SK-N-DZ (cell line): ENCODE measurements at places on chromosomes 13 and 19.

GRCh38 chr13:45989607-45990006 lies 62.9 kb downstream of the ZC3H13 start:
- no peak for DNase-seq

DNA sequence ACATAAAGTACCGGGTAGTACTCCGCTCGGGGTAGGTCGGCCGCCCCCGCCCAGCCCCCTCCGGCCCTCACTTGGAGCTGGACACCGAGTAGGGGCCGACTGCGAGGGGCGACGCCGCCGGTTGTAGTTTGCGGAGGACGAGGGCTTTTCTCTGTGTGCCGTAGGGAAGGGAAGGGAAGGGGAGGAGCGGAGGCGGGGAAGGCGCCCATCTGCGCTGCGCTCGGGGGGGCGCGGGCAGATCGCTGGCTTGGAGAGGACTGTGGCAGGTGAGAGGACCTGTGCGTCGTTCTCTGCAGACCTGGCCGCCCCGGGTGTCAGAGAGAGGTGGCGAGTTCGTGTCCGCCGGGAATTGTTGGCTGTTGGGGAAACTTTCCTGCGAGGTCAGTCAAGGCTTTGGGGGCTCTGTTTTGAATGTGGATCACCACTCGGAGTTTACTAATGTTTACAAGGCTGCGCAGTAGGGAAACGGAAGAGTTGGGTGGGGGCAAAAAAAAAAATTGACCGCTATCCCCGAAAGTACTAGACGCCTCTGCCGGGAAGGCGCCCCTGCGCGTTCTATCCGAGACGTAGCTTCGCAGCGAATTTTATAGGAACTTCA lies 1.4 kb downstream of the ING1 start:
- no peak for DNase-seq

DNA sequence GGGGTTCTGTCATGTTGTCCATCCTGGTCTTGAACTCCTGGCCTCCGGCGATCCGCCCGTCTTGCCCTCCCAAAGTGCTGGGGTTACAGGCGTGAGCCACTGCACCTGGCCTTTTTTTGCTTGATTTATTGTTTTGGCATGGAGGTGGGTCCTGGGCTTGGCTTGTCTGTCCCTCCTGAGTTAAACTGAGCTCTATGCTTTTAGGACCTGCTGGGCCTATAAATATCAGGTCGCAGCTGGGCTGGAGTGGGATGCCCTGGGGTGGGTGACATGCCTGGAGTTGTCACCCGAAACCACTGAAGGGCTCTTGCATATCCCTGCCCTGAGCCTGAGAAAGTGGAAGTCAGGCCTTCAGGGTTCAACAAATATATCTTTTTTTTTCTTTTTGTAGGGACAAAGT lies 5.5 kb downstream of the ARRDC5 start:
- no peak for DNase-seq

DNA sequence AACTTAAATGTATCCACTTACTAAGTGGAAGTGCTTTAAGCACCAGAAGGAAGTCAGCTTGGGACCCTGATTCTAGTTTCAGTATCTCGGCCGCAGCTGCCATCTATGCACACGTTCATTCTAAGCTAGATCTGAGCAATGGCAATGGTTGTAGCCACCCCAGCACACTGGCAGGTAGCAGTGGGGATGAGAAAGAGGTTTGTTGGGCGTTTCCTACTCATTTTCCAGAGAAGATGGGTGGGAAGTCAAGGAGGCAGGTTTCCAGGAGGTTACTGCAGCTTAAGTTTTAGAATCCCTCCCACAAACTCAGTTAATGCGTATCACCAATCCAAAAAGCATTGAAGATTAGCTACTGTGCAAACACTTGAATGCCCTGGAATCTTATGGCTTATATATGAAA lies 114.2 kb upstream of the TSC22D1 start:
- DNase-seq: no peak

GRCh38 chr19:3192228-3192635 lies 6.5 kb downstream of the NCLN start:
- no peak for DNase-seq

- DNase-seq: no peak
Measured at GRCh38 chr19:49968279-49968922, 7.4 kb upstream of the SIGLEC11 start.

DNA sequence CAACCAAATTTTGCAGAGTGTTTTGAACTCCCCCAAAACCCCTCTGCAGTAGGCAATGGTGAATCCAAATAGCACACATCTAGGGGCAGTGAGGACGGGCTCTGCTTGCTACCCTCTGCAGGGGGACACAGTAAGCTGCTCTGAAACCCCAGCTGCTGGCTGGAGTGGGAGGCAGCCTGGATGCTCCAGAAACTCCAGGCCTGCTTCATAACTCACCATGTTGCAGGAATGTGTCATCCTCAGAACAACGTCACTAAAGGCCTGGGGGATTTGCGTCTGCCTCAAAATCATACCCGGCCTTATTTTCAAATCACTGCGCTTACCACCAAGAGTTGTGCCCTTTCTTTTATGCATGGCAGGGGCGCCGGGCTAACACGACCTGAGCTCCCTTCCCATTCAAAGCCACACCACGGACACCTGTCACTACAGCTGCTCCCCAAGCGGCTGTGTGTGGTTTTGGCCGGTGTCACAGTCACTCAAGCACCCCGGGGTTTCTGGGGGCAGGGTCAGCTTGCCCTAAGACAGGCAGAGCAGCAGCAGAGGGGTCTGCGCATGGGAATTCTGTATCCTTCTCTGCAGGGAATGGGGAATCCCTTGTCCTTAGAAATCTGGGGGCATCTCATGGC lies 93.9 kb downstream of the TSHZ3 start:
- DNase-seq: no peak

- no peak for DNase-seq
Measured at GRCh38 chr19:5926641-5927440, 12.8 kb downstream of the CAPS start.

GRCh38 chr19:13707915-13708314 lies 56.4 kb upstream of the MRI1 start:
- no peak for DNase-seq

DNA sequence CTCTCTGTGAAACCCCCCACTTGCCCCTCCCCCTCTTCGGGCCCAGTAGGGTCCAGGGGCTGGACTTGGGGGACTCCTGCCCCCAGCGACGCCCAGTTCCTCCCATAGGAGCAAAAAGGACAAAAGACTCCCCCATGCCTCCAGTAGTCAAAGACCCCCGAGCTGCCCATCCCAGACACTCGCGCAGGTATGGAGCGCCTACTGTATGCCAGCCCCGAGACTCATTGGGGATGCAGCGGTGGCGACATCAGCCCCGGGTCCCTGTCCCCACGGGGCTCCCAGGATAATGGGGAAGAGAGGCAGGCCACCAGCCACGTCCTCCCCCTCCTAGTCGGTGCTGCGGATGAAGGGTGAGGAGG lies 18.3 kb upstream of the ZNRF4 start:
- no peak for DNase-seq

DNA sequence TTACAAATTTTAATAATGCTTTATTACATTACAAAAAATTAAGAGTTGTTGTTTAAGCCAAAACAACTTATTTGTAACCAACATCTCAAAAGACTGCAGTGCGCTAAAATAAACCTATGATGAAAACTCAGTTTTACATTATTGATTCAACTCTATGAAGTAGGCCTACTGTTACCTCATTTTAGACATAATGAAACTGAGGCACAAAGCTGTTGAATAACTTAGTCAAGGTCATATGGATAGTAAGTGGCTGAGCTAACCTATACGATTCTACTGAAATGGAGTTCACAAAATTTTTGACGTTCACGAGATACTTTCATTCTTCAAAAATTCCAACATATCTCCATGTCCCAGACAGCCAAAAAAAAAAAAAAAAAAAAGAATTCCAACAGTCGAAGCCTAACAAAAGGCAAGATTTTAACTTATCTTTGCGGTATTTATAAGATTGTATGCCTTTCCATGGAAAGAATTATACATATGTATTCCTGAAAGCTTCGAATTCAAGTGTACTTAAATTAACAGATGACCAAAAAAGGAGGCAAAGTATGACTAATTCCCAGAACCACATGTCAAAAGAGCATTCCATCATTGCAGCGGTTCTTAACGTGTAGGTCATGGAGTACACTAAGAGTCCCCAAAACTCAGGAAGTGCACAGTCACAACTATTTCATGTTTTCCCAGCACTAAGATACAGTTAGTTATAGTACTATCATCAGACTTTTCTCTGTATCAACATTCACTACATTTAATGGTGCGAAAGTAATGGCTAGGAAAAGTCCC lies 69.4 kb downstream of the PSPC1 start:
- DNase-seq: no peak

DNA sequence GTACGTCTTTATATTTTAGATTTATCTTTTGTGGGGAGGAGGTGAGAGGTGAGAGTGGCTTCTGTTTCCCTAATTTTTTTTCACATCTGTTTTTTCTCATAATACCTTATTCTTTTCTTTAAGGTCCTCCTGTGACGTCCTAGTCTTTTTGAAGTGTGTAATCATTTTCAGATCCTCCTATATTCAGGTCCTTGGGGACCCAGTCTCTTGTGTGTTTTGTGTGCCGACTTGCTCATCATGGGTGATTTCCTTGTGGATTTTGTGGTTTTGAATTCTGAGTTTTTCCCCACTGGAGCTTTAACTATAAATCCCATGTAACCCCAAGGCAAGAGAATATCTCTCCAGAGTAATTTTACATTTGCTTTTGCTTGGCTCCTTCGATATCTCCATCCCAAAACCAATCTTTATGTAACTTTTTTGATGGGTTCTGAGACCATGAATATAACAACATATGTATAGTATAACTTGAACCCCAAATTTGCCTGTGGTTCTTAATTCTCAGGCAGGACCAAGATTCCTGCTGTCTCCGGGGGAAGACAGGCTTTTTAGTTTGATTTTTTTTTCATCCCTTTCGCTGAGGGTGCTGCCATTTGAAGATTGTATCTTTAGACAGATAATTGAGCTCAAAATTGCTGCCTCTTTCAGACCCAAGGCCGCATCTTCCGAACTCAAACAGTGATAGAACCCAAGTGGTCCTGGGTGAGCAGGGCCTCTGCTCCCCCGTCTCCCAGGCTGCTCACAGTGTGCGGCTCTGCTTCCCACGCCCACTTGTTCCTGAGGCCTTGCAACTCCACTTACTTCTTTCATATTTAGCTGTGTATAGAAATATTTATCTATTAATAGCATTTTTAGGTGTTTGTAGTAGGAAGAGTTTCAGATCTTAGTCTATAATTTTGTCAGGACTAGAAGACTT lies 59.1 kb upstream of the GPR183 start:
- no peak for DNase-seq

GRCh38 chr13:39397226-39397895 lies 205.6 kb downstream of the LHFPL6 start:
- DNase-seq: no peak

- no peak for DNase-seq
Measured at GRCh38 chr19:38702278-38702677, 42.0 kb downstream of the CAPN12 start.

DNA sequence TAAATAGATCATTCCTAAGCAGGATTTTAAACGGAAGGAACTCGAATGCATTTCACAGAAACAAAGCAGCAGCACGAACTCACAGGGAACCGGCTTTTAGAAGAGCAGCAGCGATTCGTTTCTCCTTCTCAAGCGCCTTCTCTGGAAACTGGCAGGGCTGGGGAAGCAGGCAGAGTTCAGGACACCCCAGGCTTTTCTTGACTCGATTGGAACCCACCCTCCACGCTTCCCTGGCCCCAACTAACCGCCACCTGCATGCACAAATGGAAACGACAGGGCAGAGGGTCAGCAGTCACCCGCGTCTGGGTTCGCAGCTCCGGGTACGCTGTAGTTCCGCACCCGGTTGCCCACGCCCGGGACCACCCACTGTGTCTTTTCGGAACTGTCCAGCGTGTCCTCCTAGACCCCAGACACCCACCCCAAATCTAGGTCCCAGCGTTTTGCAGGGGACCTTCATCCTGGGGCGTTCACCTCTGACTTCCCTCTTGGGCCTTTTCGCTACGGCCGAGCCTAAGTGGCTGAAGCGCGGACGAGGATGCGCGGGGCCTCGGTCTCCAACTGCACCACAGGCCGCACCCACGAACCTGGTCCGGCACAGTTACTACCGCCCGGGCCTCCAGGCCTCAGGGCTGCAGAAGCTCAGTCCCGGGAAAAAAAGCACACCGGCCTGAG lies 500 bp downstream of the ZFP30 start:
- DNase-seq: peak; percentile 54

DNA sequence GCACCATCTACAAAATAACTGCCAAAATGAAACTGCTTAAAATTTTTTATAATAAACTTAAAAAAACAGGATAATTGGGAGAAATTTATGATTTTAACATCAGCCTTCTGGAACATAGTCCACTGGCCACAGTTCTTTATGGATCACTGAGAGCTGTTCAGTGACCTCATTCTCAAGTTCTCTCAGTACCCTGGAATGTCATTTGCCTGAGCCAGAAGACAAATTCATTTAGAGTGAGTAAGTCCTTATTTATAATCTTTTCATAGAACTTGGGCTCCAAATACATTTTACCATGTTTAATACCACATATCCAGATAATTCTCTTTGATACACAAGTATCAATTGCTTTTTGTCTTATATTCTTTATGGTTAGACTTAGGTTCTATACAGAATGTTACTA lies 87.6 kb downstream of the CAB39L start:
- DNase-seq: no peak

DNA sequence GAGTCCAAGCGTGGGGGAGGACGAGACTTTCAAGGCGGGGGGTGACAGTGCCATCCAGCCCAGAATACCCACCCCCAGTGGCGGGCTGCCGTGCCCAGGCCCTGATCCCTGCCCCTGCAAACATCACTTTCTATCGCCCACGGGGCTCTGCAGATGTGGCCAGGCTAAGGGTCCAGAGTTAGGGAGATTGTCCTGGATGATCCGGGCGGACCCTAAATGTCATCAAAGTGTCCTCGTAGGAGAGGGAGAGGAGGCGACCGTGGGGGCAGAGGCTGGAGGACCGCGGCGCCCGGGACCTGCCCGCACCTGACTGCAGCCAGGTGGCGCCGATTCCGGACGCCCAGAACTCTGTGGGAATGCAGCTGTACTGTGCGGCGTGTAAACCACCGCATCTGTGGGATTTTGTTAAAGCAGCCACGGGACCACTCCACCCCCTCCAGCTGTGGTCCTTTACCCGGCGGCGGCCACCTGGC lies 32.4 kb downstream of the GJA3 start:
- DNase-seq: no peak

GRCh38 chr13:69857183-69857821 lies 250.3 kb upstream of the ATXN8OS start:
- DNase-seq: peak; percentile 84

- DNase-seq: no peak
Measured at GRCh38 chr19:47881757-47882156, 4.4 kb downstream of the SULT2A1 start.

- no peak for DNase-seq
Measured at GRCh38 chr13:32897296-32897695, 118.9 kb upstream of the KL start.

DNA sequence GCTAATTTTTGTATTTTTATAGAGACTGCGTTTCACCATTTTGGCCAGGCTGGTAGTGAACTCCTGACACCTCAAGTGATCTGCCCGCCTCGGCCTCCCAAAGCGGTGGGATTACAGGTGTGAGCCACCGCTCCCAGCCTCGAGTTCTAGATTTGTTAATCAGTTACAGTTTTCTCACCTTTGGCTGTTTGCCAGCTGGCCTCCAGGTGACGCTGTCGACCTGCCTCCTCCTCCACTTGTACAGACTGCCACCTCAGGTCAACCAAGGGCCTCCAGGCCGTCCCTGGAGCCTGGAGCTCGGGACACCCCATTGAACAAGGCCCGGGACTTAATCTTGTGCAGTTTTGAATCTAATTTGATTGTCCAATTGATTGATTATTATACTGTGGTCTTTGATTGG lies 45.5 kb downstream of the IER2 start:
- peak; percentile 31 for DNase-seq

GRCh38 chr19:10116085-10116865 lies 3.4 kb downstream of the EIF3G start:
- no peak for DNase-seq

- no peak for DNase-seq
Measured at GRCh38 chr13:107835339-107836018, 379.9 kb downstream of the LIG4 start.
